Glomerular endothelial cell (primary cell): ENCODE measurements at places on chromosomes 7 and 10.

DNA sequence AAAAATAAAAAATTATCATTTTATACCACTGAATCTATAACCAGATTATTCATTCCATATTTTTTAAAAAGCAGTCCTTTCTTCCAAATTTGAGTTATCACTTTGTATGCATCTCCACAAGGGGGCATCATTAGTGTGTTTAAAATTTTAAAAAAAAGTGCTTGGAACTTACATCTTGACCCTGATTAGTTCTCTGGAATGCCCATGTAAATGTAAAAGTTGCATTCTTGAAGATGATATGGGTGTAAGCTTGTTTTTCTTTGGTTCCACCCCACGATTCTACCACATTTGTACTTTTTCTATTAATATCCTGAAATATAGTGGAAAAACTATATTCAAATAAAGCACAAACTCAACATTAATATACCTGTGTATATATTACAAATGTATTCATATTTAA is 144.9 kb downstream of the ELAPOR2 start:
- no peak for DNase-seq

- no peak for DNase-seq
Measured at GRCh38 chr7:143882604-143883078, 19.3 kb downstream of the TCAF1 start.

DNA sequence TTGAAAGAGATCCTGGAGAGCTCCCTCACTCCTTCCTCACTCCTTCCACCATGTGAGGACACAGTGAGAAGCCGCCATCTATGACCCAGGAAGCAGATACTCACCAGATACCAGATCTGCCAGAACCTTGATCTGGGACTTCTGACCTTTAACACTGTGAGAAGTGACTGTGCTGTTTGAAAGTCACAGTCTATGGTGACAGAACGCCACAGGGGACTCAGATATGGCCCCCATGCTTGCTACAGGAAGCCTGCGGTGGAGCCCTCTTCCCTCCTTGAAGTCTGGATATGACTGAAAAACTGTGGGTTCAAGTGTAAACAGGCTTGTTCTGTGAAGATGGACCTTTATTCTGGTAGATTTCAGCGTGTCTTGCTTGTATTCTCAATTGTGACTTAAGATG is 297.8 kb downstream of the KLF6 start:
- DNase-seq = no peak

DNA sequence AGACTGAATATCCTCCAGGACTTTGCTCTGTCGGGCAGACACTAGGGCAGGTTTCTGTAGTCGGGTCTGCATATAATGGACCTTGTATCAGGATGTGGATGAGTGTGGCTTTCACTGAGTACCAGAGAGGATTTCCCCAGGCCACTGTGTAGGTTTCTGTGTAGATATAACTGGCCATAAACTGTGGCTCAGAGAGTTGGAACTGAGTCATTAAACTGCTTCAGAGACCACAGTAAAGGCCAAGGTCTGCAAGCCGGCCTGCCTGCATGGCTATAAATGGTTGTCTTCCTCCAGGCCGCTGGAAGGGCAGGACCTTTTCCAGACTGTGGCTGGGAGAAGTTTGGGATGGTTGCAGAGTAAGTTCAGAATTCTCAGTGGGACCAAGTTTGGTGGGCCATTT is 16.9 kb downstream of the ZNF92 start:
- no peak for DNase-seq

GRCh38 chr10:12922117-12922900 is 79.2 kb downstream of the CCDC3 start:
- DNase-seq = no peak

- no peak for DNase-seq
Measured at GRCh38 chr10:11528286-11528685, 83.2 kb downstream of the USP6NL start.

GRCh38 chr7:116736927-116737715 is 65.1 kb downstream of the MET start:
- peak; percentile 63 for DNase-seq

GRCh38 chr10:123044391-123044790 is 35.6 kb downstream of the ACADSB start:
- DNase-seq = no peak

DNA sequence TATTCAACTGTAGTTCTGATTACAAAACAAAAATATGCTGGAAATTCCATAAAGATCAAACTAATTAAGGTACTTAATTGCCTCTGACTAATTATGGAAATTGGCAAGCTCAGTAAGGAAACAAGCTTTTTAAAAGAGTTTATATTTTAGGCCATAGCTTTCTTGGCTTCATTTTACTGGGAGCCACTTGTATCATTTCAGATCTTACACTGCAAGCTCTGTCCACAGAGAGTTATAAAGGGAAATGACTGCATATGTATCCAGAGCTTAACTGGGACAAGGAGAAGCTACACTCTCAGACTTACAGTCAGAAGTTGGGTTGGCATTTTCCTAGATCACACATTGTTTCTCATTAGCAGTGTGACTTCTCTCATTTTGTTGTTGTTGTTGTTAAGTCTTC is 92.4 kb downstream of the LRRN3 start:
- no peak for DNase-seq

GRCh38 chr7:494259-494687 is 25.4 kb downstream of the PDGFA start:
- no peak for DNase-seq

DNA sequence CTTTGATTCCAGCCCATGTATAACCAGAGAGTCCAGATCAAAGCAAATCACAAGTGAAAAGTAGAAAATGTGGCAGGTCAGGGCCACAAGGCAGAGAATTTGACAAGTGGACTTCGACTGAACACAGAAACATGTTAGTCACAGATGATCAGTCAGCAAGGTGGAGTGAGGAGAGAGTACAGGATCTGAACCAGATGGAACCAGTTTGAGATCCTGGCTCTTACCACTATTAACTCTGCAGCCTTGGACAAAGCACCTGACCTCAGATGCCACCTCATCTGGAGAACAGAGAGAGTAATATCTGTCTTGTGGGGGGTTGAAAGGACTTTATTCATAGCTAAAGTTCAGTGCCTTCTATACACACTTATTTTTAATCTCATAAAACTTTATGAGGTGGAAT is 4.4 kb downstream of the MRLN start:
- no peak for DNase-seq

- DNase-seq = no peak
Measured at GRCh38 chr10:79038841-79039201, 29.9 kb upstream of the ZMIZ1 start.

- DNase-seq = no peak
Measured at GRCh38 chr7:111734954-111735660, 172.8 kb upstream of the IMMP2L start.

DNA sequence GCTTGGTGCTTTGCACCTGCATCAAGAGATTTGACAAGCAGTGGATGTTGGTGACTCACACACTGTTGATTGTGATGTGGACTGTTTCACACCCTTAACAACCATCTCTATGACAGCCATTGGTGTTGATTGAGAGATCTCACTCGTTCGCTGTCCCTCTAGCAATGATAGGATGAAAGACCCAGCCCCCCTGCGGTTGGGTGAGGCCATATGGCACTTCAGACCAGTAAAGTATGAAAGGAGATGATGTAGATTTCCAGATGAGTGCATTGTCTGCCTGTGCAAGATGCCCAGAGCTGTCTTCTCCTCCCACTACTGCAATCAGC is 138.7 kb upstream of the PRR15 start:
- no peak for DNase-seq
